ENCODE measurements at places on chromosomes 1 and 21.

- no peak for DNase-seq
Measured at GRCh38 chr1:206658264-206658980, 23.1 kb downstream of the DYRK3 start.

DNA sequence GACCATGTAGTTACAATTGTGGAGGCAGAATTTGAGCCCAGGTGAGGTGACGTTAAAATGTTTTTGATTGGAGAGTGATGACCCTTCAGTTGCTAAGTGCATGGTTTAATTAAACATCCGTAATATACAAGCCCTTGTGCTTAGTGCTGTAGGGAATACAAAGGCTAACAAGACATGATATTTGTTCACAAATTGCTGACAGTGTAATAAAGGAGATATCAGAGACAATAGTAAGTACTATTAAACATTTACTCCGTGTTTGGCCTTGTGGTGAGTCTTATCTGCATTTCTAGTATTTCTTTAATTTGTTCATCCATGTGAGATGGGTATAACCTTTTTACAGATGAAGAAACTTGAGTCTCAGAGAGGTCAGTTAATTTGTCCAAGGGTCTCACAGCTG is 37.9 kb downstream of the RLF start:
- no peak for DNase-seq

- DNase-seq = no peak
Measured at GRCh38 chr1:51651552-51651942, 34.7 kb downstream of the OSBPL9 start.

DNA sequence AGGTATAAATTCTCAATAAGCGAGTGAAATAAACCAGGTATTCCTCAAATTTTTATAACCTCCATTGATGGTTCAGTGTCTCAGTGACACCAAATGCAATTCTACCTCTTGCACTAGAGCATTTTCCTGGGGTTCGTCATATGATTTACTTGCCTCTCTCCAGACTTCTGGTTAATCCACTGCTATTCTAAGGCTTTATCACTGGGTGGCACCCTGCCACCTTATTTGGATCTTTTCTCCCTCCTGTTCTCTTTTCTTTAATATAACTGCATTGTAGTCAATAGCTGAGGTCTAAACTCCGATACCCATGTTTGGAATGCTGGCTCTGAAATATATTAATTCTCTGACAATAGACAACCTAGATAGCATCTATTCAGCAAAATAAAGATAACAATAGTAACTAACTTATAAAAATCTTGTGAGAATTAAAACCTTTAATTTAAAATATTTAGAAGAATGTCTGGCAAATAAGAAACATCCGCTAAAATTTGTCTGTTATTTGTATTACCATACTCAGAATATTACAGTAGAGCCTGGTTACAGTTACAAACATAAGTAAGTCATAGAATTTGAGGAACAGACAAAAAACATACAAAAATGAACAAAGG is 436.4 kb downstream of the PLA2G4A start:
- DNase-seq = peak; percentile 71

GRCh38 chr1:47738560-47739182 is 258.5 kb downstream of the TRABD2B start:
- no peak for DNase-seq

- DNase-seq = no peak
Measured at GRCh38 chr21:36990508-36991205, 15.8 kb upstream of the RIPPLY3 start.

DNA sequence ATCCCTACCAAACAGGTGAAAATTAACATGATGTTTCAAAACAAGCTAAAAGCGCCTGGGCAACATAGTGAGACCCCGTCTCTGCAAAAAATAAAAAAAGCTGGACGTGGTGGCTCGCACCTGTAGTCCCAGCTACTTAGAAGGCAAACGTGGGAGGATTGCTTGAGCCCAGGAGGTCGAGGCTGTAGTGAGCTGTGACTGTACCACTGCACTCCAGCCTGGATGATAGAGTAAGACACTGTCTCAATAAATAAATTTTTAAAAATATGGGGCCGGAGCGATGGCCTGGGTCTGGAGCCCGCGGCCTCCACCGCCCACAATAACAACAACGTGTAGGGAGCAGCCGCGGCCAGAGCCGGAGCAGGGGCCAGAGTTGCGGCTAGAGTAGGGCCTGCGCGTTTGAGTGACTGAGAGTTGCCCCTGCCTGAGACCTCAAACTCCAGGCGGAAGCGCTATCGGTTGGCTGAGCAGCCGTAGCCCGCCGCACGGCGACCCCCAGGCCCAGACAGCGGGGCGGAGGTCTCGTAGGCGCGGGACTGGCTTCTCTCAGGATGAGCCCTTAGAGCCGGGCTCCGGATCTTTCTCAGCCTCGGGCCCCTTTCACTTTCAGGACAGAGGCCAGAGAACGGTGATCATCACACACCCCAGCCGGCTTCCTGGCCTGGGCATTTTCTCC is 41.4 kb downstream of the ZMYM1 start:
- DNase-seq = no peak

- DNase-seq = no peak
Measured at GRCh38 chr1:160018900-160019299, 12.9 kb downstream of the PIGM start.

- no peak for DNase-seq
Measured at GRCh38 chr1:81525085-81525484, 275.6 kb upstream of the ADGRL2 start.

- no peak for DNase-seq
Measured at GRCh38 chr1:114512595-114513280, 1.7 kb upstream of the TRIM33 start.

GRCh38 chr1:66539491-66539890 is 5.5 kb downstream of the SGIP1 start:
- no peak for DNase-seq

DNA sequence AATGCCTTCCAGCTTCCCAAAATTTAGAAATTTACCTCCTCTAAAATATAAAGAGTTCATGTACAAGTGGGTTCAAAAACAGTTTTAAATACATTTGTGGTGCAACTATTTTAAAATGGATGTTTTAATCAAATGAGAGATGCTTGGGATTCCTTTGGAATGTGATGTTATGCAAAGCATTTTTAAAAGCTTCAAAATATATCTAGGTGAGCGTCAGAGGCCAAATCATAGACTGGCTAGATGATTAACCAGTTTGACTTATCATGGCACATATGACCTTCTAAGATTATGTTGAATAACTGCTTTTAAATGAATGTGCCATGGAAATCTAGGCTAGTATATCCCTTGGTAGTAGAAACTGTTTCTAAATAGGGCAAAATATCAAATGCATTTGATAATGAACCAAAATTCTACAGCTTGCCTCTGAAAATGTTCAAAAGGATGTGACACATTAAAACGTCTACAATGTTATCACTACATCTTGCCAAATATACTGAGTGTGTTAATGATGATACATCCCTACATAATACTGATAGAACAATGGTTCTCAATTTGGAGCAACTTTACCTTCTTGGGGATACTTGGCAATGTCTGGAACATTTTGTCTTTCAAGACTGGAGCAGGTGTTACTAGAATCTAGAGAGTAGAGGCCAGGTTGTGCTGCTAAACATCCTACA is 650.9 kb upstream of the ADGRL2 start:
- DNase-seq = no peak

DNA sequence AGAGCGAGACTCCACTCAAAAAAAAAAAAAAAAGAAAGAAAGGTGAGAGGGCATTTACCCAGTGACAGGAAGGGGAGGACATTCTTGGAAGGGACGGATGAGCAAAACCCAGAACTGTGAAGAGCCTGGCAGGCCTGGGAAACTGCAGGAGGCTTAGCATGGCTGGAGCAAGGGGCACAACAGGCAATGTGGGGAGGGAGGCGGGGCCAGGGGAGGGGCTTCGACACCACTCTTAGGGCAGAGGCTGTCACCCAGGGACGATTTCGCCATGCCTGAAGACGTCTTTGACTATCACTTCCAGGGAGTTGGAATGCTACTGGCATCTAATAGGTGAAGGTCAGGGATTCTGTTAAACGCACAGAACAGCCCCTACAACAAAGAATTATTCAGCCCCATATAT is 184.0 kb downstream of the HUNK start:
- no peak for DNase-seq

DNA sequence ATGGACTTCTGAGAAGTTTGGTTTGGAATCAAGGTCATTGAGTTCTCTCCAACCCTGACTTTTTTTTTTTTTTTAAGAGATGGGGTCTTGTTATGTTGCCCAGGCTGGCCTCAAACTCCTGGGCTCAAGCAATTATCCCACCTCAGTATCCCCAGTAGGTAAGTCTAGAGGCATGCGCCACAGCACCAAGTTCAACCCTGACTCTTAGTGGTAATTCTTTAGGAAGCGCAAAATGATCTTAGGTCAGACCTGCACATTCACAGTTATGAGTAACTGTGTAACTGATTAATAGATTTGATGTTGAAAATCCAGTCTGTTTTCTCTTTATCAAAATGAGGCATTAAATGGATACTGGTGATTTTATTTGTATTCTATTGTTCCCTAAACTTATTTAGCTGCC is 95.9 kb downstream of the GREM2 start:
- no peak for DNase-seq

DNA sequence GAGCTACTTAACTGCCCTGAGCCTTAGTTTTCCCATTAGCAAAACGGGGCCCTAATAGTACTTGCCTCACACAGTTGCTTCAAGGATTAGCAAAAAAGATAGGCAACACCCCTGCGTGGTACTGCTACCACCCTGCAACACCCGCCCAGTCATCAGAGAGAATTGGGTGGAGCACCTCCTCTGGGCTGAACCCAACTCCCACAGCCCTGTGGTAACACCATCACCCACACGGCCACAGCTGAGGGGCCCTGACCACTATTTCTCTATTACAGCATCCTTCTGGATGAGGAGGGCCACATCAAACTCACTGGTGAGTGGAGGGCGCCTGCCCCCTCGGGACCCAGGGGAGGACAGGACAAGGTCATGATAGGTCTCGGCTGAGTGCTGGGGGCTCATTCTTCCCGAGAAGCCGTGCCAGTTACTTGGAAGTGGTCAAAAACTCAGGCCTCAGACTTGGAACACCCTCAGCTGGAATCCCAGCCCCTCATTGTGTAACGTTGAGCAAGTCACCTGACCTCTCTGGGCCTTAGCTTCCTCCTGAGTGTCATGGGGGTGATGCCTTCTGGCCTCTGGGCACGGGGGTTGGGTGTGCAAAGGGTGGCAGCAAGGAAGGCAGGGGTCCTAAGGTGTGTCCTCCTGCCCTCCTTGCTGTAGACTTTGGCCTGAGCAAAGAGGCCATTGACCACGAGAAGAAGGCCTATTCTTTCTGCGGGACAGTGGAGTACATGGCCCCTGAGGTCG is 24.6 kb downstream of the RPS6KA1 start:
- DNase-seq = no peak

DNA sequence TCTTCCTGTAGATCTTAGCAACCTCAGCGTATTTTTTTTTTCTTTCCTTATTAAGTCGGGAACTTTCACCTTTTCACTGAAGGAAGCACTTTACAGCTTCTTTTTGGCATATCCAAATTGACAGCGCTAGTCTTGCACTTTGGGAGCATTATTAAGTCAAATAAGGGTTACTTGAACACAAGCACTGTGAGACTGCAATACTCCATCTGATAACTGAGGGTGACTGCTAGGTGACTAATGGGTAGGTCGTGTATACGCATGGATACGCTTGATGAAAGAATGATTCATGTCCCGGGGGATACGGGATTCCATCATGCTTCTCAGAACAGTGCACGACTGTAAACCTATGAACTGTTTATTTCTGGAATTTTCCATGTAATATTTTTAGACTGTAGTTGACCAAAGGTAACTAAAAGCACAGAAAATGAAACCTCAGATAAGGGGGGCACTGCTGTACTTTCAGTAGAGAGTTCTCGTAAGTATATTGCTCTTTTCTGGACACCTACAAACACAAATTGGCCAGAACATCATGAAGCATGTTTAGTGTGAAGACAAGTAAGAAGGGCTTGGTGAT is 364.7 kb downstream of the SMYD3 start:
- DNase-seq = no peak

DNA sequence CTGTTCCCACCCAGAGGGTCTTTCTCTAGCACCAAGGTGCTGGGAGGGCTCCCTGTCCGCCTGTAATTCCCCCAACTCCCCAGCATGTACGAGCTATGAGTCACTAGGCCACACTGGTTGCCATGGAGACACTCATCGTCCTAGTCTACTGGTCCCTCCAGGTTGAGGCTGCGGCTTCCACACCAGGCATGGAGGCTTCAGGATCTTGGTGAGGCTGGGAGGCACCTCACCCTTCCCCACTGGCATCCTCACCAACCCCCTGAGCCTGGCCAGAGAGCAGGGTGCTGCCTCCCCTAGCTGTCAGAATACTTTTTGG is 75.6 kb upstream of the KAZN start:
- no peak for DNase-seq

- no peak for DNase-seq
Measured at GRCh38 chr1:201019321-201019977, 4.1 kb downstream of the KIF21B start.

- no peak for DNase-seq
Measured at GRCh38 chr1:59404796-59405195, 107.9 kb downstream of the FGGY start.

DNA sequence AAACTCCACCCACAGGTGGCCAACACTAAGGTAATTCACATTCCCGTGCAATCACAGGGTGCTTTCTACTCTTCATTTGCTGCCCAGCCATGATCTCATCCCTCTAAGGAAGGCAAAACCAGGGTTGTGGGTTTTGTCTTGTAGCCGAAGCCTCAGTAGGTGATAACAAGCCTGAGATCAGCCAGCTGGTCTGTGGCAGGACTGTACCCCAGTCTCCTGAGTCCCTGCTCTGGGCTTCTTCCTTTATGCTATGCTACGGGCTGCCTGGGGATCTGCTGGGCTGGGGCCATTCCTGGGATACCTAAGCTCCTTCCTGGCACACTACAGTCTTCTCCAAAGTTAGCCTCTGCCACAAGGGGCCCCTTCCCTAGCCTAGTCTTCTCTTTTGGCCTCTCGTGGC is 9.8 kb downstream of the PPFIA4 start:
- no peak for DNase-seq

DNA sequence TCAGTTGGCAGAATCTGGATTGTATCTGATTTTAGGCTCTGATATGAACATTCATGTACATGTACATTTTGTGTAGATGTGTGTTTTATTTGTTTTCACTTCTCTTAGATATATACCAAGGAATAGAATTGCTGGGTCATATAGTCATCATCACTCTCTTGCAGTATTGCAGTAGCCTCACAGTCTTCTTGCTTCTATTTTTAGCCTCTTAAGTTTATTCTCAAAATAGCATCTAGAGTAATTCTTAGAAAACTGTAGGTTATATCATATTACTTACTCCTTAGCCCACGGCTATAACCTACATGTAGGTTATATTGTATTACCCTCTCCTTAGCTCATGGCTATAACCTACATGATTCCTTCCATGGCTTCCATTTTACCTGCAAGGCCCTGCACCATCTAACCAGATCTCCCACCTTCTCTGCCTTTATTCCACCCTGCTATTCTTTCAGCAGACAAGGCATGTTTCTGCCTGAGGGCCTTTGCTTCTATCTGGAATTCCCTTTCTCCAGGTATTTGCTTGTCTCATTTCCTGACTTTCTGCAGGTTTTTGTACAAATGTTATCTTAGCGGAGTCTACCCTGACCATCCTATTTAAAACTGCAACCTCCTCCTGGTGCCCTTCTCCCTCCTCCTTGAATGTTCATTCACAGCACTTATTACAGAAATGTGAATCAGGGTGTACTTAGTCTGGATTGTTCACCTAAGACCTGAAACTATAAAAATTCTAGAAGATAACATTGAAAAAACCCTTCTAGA is 109.0 kb upstream of the ETV3 start:
- no peak for DNase-seq
